ENCODE measurements at places on chromosomes 12 and 14. TPM values are rescaled to one million over a fixed set of nuclear protein-coding genes. Genes with fewer than 3 reads are reported as not detected.
A peak's percentile ranks its signal among the peaks of the same experiment; 100 is the strongest.

GRCh38 chr14:54251356-54251755, 145.5 kb upstream of the CDKN3 start:
- DNase-seq = peak; percentile 66

CACNA1C gene
- total RNA-seq = 1.8 TPM

DNA sequence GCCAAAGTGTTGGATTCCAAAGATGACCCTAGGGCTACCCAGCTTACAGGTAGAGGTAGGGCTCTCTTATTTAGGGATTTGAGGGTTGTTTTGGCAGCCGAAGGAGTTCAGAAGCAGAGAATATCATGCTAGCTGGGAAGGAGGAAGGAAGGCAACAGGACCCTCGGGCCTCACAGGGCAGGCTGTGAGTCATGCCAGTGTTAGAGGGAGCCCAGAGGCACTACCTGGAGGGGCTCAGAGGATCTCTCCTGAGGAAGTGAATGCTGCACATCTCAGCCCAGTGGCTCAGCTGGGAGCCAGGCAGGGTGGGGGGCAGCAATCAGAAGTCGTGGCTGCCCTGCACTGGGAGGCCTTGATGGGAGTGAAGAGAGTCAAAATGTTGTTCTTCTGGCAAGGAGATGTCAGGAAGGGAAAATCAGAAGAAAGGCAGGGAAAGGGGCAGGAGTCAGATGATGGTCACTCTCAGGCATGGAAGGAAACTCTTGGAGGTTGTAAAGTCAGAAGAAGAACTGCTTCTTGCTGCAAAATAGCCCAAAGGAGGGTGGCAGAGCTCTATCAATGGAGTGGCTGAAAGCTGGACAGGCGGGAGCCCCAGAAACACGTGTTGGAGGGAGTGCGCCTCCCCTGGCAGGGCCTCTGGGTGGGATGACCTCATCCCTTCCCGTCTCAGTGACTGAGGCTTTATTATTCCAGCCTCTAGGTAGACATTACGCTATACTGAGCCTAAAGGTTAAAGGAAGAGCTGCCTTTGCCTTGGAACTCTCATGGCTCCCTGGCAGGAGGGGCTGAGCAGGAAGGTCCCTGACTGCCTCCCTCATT, 141.3 kb downstream of the SMOC1 start:
- peak; percentile 73 for DNase-seq

RARG gene
- total RNA-seq = 6.2 TPM

SYNDIG1L gene
- not detected for total RNA-seq

E2F7 gene
- 19.9 TPM for total RNA-seq

DNA sequence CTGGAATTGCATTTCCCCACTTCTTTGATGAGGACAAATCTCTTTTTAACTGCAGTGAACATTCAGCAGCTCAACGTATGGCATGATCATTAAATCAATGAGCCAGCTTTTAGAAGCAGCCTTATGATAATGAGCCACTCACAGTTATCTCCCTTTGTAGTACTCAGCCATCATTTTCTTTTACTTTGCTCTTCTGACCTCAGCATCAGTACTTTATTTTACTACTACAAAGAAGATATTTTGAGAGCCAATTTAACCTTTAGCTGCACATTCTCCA, 250.0 kb upstream of the CLEC14A start:
- no peak for DNase-seq

DNA sequence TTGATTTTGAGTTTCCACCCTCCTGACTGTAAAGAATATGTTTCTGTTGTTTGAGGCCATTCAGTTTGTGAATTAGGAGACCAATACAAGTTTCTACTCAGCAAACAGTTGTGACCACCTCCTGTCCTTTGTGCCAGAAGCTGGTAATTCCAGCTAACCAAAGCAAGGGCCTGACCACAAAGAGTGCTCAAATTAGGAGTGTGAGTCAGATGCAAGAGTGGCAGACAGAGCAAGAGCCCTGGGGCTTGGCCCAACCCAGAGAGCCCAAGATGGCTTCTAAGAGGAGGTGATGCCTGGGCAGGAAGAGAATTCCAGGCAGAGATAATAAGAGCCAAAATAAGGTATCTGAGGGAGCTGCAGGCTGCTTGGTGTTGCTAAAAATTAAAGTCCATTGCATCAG, 77.7 kb upstream of the C14orf132 start:
- peak; percentile 75 for DNase-seq

- no peak for DNase-seq
Observed at GRCh38 chr14:65751510-65751909, 339.0 kb downstream of the FUT8 start.

DNA sequence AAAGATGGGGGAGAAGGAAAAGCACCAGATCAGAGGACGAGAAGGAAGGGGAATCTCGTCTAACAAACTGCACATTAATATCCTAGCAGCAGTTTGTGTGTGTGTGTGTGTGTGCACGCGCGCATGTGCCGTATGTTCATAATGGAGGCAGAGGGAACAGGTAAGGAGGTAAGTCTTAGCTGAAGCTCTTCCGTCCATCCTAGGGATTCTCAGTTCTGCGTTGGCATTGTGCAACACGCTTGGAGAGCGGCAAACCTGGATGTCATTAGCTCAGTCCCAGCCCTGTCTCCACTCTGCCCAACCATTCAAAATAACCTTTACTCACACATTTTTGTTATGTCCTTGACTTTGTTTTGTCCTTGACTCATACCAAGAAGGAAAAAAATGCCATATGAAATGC, 1.6 kb upstream of the C1R start:
- DNase-seq = no peak

- no peak for DNase-seq
Observed at GRCh38 chr14:70906793-70907175, 475 bp upstream of the PCNX1 start.

DNA sequence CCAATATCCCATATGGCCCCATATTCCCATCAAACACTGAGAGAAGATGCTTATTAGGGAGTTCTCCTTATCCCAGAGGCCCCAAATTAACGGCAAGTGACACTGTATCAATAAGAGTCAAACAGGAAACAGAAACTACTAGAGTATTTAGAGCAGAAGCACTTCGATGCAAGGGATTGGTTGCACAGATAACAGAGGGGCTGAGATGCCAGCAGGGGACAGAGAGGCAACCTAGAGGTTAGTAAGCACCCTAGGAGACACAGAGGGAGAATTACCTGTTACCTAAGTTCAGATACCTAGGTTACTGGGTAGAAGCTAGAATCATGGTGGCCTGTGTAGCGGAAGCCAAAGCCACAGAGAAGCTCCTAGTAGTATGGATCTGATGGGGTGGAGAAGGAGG, 2.9 kb downstream of the HEBP1 start:
- no peak for DNase-seq

DNA sequence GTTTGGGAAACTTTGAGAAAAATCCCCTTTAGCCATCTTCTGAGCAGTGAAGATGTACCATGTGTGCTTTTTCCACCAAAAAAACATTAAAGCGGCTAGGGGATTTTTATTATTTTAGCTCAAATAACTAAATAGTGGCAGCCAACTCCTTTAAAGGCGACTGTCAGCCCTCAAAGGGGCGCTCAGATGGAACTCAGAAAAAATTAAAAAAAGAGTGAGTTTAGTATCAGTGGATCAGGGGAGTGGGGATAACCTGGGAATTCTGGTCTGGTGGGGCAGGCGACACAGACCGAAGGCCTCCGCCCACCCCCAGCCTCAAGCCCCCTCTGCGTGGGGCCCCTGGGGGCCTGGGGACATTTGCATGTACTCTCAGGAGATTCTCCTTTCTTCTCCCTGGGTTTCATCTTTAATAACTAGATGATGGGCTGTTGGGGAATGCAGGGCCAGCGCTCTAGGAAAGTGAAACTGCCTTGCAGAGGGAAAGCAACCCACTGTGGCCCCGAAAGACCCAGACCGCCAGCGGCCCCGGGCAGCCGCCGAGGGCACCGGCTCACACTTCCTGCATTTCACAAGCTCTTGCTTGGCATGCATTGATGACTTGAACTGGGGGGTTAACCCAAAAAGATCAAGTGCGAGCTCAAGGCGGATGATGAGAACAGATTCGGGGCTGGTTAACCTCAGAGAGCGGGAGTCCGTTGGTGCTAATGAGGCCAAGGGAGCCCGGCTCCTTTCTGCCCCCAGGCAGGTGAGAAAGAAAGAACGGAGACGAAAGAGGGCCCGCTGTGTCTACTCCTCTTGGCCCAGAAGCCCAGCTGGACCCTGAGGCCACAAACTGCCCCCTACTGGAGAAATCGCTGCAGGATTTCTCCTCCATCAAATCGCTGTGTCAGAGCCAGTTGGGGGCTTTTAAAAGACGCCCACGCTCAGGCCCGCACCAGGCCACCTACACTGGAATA, 7.3 kb upstream of the BATF start:
- peak; percentile 70 for DNase-seq

RNU4-1 gene
- under 0.01 TPM for total RNA-seq

GALNT16 gene
- 1.7 TPM for total RNA-seq

GRCh38 chr12:100254876-100255275, 12.0 kb downstream of the DEPDC4 start:
- DNase-seq = no peak

GRCh38 chr14:53894456-53894855, 62.2 kb downstream of the BMP4 start:
- DNase-seq = peak; percentile 66

TNFAIP2 gene
- total RNA-seq = 137 TPM

LRRIQ1 gene
- total RNA-seq = 0.51 TPM

DNA sequence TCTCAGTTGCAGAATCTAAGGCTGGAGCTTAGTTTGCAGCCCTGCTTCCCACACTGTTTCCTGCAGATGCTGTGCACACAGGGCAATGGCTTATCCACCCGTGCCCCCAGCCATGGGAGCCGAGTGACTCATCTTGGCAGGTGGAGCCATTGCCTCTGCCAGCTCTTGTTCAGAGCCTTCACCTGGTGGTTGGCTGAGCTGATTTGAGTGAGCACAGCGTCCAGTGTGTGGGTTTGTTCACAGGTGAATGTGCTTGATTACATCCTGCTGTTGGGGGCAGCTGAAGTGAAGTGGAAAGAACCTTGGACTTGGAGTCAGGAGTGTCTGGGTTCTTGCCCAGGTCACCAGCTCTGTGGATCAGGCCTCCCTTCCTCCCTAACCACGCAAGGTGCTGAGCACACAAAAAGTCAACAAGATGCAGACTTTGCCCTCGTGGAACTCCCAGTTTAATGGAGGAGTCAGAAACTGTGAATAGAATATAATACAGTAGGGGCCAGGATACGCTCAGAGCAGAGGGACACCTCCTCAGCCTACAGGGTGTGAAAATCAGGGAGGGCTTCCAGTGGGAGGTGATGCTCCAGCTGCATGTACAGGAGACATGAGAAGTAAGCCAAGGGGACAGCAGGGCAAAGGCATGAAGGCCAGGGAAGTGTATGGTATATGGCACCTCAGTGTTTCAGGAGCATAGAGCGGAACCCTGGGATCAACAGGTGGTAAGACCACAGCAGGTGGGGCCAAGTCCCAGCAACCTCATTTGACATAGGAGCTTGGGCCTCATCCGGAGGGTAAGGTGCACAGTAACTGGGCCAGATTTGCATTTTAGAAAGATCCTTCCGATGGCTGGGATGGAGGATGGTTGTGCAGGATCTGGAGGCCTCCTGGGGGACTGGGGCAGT, 22.8 kb downstream of the JDP2 start:
- peak; percentile 44 for DNase-seq

- DNase-seq = peak; percentile 77
Observed at GRCh38 chr12:6039894-6040601, 84.4 kb downstream of the VWF start.

- no peak for DNase-seq
Observed at GRCh38 chr12:88634008-88634407, 53.7 kb upstream of the KITLG start.

DNA sequence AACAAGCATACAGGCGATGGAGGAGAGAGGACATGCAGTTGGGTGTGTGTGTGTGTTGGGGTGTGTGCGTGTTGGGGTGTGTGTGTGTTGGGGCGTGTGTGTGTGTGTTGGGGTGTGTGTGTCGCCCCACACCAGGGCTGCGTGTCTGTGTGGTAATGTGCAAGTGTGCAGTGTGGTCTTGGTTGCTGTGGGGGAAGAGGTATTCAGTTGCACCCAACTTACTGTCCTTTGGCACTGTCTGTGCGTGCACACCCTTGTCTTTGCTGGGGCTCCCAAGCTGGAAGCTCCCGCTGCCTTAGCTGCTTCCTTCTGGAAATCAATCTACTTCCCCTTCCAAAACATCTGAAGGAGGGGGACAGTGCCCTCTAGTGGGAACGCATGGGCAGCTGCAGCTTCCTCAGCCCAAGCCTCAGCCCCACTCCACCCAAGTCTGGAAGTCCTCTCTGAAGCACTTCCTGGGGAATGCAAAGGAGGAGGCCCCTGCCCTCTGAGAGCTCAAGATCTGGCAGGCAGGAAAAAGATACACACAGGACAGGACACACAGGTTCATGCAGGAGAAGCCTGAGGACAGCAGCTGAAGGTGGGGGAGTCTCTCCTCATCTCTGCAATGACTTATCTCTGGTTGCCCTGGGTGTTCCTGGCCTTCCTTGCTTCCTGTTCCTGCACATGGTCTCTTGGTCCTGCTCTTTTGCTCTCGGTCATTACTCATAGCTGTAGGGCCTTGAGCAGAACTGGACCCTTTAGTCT, 13.1 kb downstream of the ASIC1 start:
- DNase-seq = peak; percentile 83

- no peak for DNase-seq
Observed at GRCh38 chr12:111182382-111182781, 186.5 kb downstream of the PHETA1 start.

CDK2 gene
- 57.5 TPM for total RNA-seq

DNA sequence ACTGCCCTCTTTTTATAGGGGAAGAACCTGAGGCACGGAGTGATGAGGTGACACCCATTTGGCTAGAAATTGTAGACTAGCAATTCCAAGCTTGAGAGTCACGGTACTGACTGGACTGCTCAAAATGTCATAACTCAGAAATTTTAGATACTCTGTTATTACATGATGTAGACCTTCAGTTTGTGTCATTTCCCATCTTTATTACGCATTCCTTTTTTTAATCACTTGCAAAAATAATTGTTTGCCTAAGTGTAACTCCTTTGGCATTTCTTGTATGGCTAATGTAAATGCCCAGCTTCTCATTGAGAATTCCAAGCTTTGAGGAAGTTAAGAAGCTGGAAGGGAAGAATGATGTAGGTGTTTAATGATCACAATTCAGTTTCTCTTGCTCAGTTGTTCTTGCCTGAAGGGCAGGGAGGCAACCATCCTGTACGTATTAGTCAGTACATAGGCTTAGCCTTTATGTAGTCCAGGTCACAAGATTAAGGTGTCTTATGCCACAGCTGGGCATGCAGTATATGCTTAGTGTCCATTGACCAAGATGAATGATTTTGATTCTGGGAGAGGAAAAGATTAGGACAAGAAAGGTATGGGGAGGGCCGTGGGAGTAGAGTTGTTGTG, 68.2 kb upstream of the EVL start:
- DNase-seq = no peak

- no peak for DNase-seq
Observed at GRCh38 chr12:74031045-74031444, 506.6 kb upstream of the ATXN7L3B start.

BMP4 gene
- total RNA-seq = 9.5 TPM

- DNase-seq = peak; percentile 12
Observed at GRCh38 chr12:93130366-93131054, 201.4 kb upstream of the EEA1 start.

All from Daoy (cell line).